Activated CD8-positive, alpha-beta T cell treated with anti-CD3 and anti-CD28 coated beads for 36 hours (primary cell): ENCODE measurements at places on chromosomes 11 and 22.
A peak's percentile ranks its signal among the peaks of the same experiment; 100 is the strongest.

- peak; percentile 84 for DNase-seq
These were observed at the start of gene JAML for GRCh38 chr11:118224511-118225188. JAML (minus strand) TSS chr11:118225011; CDS start chr11:118214866, 10,145 bp downstream.

GRCh38 chr11:116714902-116715301 lies 57.9 kb downstream of the BUD13 start:
- no peak for DNase-seq

DNA sequence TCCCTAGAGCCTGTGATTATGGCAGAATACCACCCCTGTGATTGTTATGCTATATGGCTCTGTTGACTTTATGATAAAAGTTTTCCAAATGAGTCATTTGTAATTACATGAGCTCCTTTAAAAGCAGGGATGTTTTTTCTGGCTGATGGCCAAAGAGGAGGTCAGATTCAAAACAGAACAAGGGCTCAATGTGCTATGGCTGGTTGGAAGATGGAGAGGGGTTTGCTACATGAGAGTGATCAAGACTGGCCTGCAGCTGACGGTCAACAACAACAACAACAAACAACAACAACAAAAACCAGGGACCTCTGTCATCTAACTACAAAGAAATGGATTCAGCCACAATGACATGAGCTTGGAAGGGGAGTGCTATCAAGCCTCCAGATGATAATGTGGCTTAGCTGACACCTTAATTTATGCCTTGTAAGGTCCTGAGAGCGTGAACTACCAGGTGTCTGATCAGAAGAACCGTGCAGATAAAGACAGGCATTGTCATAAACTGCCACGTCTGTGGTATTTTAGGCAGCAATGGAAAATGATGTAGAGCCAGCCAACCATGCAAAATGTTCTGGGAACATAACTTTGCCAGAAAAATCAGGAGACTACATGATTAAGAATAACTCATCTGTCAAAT lies 47.2 kb downstream of the PIWIL3 start:
- DNase-seq: no peak

DNA sequence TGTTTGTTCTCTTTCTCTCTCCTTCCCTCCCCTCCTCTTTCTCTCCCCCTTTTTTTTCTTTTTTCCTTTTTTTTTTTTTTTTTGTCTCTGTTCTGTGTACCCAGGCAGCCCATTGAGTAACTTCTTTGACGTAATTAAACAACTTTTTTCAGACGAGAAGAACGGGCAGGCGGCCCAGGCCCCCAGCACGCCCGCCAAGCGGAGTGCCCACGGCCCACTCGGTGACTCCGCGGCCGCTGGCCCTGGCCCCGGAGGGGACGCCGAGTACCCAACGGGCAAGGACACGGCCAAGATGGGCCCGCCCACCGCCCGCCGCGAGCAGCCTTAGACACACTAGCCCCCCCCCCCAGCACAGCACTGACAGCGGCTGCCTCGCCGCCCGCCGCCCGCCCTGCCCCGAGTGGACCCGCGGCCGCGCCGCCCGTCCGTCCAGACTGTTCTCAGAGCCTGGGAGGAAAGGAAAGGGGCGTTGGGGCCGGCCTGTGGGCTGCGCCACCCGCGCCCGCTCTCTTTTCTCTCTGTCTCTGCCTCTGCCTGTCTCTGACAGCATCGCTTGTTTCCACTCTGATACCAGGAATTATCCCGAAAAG lies 26.1 kb downstream of the MOB2 start:
- no peak for DNase-seq

- no peak for DNase-seq
These were observed 1394.3 kb downstream of the TBC1D22A start for GRCh38 chr22:48156603-48157355.

GRCh38 chr22:25697181-25697664 lies 44.8 kb upstream of the MYO18B start:
- DNase-seq: no peak

DNA sequence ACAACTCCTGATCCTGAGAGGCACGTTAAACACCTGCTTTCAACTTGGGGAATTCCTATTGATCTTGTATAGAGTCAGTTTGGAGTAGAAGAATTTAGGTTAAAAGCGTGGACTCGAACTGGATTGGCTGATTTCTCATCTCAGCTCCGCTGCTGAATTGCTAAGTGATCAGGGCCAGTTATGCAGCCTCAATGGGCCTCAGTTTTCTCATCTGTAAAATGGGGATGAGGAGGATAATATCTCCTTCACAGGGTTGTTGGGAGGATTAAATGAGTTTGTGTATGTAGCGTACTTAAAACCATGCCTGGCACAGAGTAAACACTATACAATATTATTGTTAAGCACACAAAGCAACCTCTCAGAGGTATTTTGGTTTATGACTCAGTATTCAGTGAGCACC lies 53.2 kb upstream of the HEPHL1 start:
- DNase-seq: no peak

GRCh38 chr22:44625981-44626687 lies 75.9 kb upstream of the PRR5 start:
- DNase-seq: peak; percentile 83

GRCh38 chr11:61779666-61780525 lies 12.5 kb downstream of the TMEM258 start:
- DNase-seq: no peak

DNA sequence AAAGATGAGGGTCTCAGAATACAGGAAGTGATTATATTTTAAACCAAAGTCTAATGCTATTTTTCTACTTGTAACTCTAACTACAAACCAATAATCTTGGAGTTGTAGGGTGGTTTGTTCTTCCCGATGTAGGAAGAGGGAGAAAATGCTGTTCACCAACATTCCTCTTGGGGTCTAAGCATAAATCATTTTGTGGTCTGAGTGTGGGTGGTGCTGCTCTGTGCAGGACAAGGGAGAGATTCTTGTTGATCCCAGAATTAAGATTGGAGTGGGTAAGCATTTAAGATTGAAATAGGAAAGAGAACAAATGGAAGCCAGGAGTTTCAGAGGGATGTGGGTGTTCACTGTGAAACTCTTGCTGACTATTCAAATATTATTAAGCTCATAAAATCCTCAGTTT lies 38.6 kb upstream of the MMP13 start:
- no peak for DNase-seq

- no peak for DNase-seq
These were observed 640.8 kb downstream of the FAM181B start for GRCh38 chr11:82092904-82093303.

DNA sequence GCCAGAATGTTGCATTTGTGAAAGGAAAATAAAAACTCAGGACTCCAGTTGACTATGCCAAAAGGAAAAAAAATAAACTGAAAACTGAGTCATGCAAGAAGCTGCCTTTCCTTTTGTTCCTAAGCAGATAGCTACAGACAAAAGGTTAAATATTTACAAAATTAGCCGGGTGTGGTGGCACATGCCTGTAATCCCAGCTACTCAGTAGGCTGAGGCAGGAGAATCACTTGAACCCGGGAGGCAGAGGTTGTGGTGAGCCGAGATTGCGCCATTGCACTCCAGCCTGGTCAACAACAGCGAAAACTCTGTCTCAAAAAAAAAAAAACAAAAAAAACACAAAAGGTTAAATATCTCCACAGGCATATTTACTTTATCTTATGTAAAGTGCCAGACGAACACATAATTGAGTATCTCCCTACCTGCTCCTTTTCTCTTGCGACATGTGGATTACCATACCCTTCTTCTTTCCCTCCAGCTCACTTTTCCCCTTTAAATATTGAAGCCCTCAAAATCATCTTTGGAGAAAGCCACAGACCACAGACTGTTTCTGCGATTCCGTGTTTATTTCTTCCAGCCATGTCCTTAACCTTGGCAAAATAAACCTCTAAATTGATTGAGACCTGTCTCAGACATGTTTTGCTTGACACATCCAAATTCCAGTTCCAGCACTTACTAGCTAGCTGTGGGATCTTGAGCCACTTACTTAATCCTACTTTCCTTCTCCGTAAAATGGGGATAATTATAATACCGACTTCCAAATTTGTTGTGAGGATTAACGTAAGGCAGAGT lies 2.3 kb upstream of the SMPD1 start:
- DNase-seq: no peak

DNA sequence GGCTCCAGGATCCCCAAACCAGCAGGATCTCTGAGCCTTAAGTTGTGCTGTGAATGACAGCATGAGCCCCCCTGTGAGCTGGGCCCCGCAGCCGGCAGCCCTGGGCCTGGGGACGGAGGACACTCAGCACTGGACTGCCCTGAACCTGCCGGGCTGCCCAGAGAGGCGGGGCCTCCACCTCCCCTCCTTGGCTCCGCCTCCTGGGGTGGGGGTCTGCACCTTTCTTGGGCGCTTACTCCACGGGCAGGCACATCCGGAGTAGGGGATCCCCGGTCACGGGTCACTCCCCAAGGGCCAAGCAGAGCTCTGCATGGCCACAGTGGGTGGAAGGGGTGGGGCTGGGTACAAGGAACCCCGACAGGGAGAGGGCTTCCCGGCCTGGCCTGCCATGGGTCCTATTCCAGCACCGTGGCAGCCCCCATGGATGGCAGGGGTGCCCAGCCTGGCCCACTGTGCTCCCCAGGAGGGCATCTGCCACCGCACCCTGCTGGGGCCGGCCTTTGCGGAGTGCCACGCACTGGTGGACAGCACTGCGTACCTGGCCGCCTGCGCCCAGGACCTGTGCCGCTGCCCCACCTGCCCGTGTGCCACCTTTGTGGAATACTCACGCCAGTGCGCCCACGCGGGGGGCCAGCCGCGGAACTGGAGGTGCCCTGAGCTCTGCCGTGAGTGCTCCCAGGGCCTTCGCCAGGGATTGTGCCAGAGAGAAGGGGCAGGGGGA lies 5.4 kb downstream of the MUC5B start:
- no peak for DNase-seq

DNA sequence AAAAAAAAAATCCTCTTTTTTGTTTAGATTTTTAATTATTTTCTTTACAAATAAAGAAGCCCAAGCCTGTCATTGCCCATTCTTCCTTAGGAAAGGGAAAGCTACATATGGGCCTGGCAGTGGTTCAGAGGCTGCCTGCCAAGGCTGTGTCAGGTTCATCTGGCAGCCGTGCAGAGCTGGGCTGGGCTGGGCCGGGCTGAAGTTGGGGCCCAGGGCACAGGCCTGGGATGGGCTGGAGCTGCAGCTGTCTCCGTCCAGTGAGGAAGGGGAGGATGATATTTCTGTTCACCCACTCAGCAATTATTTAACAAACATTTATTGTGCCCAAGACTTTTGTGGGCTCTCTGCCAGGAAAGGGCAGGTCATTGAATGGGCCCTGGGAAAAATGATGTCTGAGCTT lies 4.6 kb downstream of the PRR5L start:
- no peak for DNase-seq

DNA sequence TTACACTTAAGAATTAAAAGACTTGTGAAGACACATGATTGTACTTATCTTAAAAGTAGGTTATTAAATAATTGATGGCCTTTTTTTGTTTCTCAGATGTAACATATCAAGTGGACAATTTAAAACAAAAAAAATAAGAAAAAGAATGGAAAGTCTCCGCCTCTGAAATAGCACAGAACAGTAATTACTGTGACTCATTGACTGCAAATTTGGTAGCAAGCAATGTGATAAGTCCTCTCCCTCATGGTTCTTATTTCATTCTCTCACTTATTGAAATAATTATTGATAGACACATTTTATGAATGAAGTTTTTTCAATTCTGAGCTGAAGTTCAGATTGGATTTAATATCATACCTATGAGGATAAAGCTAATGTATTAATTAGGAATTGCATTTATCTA lies 717.9 kb upstream of the LUZP2 start:
- no peak for DNase-seq

DNA sequence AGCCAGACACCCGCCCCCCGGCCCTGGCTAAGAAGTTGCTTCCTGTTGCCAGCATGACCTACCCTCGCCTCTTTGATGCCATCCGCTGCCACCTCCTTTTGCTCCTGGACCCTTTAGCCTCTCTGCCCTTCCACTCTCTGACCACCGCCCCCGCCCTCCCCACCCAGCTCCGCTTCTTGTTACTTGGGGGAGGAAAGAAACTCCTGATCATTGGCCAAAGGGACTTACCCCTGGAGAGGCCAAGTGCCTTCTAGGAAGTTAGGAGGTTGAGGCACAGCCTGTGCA lies at the start of gene PRR33:
Gene PRR33 (minus strand): TSS at position 65 of the 285 bp plus-strand sequence. CDS start 1,311 bp downstream, outside the sequence.
- no peak for DNase-seq

DNA sequence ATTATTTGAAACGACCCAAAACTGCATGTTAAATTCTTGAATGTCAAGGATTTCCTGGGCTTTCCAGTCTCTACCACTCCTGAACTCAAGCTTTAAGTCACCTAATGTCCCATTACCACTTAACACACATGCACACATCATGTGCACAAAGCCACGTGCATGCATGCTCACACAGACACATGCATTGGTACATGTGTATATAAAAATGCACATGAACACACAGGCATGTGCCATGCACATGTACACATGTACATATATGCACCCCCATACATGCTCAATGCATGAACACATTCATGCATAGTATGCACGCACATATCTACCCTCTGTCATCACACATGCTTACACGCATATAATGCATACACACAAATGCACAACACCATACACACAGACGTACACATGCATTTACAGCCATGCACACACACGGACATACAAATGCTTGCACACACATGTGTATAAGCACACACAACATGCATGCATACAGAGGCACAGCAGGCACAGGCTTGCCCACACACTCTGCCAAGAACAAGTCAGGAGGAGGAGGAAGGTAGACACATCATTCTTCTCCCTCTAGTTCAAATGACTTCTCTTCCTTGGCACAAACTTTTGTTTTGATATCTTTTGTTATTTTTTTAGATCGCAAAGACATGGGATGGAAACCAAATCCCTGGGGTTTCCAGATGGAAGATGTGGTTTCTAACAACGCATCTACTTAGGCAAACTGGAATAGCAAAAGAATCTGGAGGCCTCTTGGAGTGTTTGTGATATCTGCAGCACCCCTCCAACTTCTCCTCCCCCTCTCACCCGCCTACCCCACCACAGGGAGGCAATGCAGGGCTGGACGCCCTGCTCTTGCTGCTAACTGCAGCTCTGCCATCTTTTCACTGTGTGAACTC lies 24.6 kb downstream of the RASD2 start:
- no peak for DNase-seq

GRCh38 chr11:44351006-44351660 lies 41.2 kb upstream of the ALX4 start:
- no peak for DNase-seq

- DNase-seq: no peak
These were observed 81.5 kb upstream of the HORMAD2 start for GRCh38 chr22:29998627-29999384.

DNA sequence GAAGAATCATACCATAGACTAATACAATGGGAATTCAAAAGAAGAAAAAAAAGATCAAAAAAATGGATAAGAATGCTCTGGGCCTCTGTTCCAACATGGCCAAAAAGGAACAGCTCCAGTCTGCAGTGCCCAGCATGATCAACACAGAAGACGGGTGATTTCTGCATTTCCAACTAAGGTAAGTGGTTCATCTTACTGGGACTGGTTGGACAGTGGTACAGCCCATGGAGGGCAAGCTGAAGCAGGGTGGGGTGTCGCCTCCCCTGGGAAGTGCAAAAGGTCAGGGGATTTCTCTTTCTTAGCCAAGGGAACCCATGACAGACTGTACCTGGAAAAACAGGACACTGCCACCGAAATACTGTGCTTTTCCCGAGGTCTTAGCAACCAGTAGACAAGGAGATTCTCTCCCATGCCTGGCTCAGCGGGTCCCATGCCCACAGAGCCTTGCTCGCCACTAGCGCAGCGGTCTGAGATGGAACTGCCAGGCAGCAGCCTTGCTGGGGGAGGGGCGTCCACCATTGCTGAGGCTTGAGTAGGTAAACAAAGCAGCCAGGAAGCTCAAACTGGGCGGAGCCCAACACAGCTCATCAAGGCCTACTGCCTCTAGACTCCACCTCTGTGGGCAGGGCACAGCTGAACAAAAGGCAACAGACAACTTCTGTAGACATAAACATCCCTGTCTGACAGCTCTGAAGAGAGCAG lies 428.4 kb downstream of the MN1 start:
- no peak for DNase-seq

- DNase-seq: peak; percentile 65
These were observed 26.9 kb upstream of the GRAMD4 start for GRCh38 chr22:46593211-46593681.
